ENCODE measurements at places on chromosomes 4 and X.

- no peak for DNase-seq
Measured at GRCh38 chrX:10833299-10834169, 213.1 kb upstream of the MID1 start.

DNA sequence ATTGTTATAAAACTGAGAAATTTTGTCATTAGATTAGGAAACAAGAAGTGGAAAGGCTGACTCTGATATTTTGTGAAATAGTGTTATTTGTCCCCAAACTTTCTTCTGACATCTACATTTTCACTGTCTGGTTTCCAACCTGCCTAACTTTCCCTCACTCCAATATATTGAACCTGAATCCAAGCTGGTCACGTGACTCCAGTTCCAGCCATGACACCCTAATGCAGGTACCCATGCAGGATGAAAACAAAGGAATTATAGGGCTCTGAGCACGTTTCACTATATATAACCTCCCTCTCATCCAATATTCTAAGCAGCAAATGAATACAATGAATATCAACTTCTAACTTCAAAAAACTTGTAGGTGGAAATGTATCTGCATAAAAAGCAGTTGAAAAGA is 231.6 kb downstream of the TLL1 start:
- no peak for DNase-seq

GRCh38 chr4:52103319-52103718 is 52.2 kb downstream of the SPATA18 start:
- DNase-seq = no peak

- DNase-seq = no peak
Measured at GRCh38 chrX:36898301-36898700, 109.9 kb upstream of the FAM47C start.

- no peak for DNase-seq
Measured at GRCh38 chr4:162075726-162076125, 88.1 kb downstream of the FSTL5 start.

- no peak for DNase-seq
Measured at GRCh38 chr4:74855879-74856278, 61.6 kb upstream of the BTC start.

- no peak for DNase-seq
Measured at GRCh38 chr4:127018381-127018780, 614.4 kb upstream of the INTU start.

GRCh38 chr4:110904435-110905065 is 281.7 kb upstream of the PITX2 start:
- no peak for DNase-seq

DNA sequence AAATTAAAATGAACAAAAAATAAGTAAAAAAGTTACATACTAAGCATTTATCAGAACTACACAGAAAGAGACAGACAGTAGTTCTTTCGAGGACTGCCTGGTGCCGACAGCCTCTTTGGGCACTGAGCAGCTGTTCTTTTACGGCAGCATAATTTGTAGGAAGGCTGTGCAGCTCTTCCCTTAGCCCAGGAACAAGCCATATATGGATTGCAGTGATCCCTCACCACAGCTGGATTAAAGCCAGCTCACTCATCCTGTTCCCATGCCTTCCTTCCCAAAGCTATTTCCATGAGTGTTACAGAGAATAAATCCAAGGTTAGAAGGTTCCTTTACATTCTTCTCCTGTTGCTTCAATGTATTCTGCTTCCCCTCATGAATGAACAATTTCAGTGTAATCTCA is 71.7 kb downstream of the DDX60L start:
- no peak for DNase-seq

DNA sequence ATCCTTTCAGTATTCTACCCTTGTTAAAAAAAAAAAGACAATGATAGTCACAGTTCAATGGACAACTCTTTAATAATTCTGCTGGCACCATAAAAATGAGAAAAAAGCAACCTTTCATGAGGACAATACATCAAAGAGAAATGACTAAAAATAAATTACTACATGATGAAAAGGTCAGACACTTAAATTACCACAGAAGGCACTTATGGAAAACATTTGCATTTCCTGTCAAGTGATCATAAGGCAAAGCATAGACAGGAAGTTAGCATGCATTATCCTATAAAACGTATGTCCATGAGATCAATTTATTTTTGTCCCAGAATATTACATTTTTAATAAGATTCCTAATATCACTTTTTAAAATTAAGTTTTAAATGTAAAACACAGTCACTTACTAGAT is 303.8 kb downstream of the SPOCK3 start:
- no peak for DNase-seq

GRCh38 chr4:978957-979701 is 5.8 kb upstream of the DGKQ start:
- DNase-seq = no peak

DNA sequence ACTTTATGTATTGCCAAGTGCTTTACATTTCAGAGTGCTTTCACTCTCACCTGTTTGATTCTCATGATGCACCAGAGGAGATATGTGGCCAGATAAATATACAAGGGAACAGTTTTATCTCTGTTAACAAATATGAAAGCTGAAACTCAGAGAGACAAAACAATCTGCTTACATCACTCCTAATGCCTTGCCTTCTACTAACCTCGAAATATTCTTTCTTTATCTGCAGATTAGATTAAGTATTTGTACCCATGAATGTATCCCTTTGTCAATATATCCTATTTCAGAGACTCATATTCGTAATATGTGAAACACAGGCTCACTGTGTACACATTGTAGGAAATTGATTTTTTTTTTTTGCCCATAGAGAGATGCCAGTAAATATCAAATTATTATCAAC is 178.1 kb downstream of the NWD2 start:
- DNase-seq = no peak

GRCh38 chr4:161252520-161253141 is 911.2 kb downstream of the FSTL5 start:
- no peak for DNase-seq

- DNase-seq = no peak
Measured at GRCh38 chr4:59837751-59838150, 1362.4 kb upstream of the ADGRL3 start.

DNA sequence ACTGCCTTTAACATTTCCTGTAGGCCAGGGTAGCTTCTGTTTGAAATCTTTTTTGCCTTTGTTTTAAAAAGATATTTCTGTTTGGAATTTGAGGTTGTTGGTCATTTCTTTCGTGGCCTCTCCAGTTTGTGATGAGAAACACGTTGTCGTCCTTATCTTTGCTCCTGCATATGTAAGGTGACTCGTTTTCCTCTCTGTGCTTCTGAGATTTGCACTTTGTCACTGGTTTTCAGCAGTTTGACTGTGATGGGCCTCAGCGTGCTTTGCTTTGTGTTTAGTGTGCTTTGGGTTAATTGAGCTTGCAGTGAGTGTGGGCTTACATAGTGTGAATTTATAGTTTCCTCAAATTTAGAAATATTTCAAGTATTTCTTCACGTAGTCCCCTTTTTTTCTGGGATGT is 81.5 kb downstream of the FAM193A start:
- DNase-seq = no peak

DNA sequence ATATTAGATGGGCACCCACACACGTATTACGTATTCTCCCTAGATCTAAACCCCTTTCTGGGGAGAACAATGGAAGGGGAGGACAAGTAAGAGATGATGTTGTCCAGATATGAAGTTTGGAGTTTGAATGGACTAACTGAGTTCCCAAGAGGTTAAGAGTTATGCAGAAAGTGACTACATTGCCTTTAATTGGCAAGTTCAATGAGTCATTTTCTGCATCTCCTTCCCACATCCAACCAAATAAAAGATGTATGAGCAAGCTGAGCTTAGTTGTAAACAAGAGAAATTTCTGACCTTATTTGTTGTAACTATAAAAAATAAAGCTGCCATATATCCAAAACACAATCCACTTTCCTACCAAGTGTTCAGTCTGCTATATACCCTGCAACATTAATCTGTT is 50.5 kb downstream of the TIGD2 start:
- no peak for DNase-seq

- DNase-seq = no peak
Measured at GRCh38 chr4:140096483-140096861, 57.5 kb downstream of the MAML3 start.

DNA sequence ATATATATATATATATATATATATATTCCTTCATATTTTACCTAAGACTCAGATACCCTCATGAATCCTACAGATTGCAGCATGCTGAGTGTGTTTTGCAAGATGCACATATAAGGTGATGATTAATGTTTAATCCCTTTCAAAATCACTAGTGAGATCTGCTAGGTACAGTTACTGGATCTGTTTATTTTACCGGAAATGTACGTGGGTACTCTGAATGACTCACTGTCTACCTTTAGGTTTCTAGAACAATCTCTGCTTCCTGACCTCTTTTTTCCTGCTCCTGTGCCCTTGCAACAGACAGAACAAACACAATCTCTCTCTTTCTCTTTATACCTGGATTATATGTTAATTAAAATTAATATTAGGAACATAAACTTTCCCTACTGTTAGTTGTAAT is 379.6 kb downstream of the FAM133A start:
- no peak for DNase-seq
